MV-4-11 (cell line): ENCODE measurements at places on chromosomes 6 and 20.

DNA sequence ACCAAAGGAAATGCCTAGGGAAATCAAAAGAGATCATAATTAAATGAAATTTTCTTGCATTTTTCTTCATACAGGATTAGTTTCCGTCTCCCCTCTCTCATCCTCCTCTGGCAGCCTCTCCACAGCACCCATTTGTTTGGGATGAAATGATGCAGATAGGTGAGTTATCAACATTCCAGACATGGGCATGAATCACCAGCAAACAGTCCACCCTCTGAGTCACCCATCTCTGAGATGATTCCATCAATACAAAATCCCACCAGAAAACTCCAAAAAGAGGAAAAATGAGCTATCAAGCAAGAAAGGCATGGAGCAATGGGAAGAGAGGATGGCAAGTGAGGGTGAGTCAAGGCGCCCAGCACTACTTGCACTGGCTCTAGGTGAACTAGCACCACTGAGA is 11.4 kb downstream of the MC3R start:
- DNase-seq: no peak

DNA sequence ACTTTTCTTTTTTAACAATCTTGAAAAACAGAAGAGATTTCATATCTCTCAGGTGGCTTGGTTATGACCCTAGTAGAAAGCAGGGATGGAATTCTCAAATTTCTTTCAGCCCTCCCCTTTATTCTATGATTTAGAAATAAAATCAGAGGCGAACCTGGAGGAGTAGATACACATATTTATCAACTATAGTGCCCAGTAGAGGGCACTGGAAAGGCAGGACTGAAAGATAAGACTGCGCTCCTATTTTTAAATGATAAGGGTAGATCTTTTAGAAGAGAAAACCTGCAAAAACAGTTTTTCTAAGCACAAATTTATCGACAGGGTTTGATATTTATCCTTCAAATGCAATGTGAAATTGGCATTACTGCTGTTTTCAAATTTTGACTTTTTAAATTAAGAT is 1296.6 kb downstream of the EPHA7 start:
- peak; percentile 7 for DNase-seq

DNA sequence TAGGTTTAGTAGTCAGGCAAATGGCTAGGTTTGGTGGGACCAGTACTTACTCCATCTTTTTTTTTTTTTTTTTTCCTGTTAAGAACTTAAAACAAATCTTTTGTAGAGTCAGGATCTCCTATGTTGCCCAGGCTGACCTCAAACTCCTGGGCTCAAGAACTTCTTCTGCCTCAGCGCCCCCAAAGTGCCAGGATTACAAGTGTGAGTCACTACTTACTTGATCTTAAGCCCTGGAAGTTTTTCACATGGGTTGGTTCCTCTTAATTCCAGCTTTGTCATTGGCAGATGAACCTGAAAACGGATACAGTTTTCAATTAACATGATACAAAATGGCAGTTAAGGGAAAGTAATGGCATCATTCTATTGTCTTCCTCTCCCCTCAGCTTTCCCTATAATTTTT is 179.4 kb upstream of the JAG1 start:
- DNase-seq: no peak

DNA sequence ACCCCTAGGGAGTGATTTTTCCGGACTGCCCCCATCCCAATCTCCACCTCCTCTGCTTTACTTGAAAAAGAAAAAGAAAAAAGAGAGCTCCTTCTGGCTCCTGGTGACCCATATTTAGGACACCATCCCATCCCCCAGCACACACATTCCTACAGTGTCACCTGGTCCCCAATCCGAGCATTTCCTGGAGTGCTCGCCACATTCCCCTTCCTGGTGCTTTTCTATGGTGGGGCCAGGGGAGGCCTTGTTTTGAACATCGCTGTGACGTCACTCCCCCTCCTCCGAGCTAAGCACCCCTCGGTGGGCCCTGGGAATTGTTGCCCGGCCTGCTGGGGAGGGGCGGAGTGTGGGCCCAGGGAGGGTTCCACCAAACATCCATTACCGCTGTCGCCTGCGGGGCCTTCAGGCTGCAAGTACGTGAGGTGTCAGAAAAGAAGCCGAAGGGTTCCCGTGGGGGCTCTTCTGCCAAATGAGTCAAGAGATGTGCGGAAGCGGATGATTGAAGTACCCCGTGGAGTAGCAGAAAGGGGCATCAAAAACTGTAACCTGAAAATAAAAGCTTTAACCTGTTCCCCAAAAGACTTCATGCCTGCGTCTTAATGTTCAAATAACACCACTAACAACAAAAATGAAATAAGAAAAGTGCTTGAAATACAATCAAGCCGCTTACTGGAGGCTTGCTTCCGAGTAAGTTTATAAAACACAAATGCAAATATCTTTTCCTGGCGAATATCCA is 2.8 kb upstream of the FOXC1 start:
- DNase-seq: no peak

DNA sequence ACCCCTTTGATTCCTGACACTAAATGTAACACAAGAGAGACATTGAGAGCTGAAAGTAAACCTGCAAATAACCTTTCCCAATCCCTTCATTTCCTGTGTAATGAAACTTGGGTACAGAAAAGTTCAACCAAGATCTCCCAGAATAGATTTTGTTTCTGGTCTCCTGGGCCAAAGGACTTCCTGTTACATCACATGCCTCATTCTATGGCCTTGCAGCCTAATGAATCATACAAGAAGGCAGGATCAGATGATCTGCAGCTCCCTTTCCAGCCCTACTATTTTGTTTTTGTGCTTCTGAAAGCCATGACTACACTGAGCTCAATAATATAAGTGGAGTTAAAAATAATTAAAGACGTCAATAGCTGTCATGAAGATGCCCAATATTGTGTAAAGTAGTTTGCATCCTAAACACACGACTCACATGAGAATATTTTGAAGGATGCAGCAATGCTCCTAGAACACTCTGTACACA is 73.4 kb upstream of the NOX3 start:
- DNase-seq: peak; percentile 93

- no peak for DNase-seq
These were observed 651 bp upstream of the BLTP3A start for GRCh38 chr6:34791164-34791700.

GRCh38 chr6:3036861-3037637 is 31.2 kb upstream of the RIPK1 start:
- no peak for DNase-seq

DNA sequence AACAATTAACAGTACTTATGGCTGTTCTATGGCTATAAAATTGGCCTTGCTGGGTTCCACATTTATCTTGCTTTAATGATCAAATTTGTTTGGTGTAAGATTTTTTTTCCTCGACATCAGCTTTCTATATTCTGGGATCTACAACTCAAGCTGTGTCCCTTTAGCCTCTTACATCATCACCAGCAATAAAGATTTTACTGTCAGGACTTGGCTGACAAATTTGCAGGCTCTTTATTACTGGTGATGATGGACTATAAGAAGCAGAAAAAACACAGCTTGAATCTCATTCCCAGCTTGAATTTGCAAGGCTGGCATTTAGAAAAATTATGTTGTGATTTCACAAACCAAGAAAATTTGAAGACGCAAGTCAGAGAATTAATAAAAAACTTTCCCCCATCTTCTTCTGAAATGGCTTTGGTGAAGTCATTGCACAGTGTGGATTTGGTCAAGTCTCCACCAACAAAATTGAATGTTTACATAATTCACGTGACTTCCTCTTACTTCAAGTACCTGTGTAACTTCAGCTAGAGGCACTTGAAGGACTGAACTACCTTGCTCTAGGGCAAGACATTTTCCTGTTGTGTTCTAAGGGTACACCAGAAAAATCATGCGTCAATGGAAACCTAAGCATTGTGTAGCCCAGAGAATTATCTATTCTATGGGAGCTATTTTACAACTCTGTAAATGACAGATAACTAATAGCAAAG is 175.0 kb downstream of the CBLN4 start:
- no peak for DNase-seq

DNA sequence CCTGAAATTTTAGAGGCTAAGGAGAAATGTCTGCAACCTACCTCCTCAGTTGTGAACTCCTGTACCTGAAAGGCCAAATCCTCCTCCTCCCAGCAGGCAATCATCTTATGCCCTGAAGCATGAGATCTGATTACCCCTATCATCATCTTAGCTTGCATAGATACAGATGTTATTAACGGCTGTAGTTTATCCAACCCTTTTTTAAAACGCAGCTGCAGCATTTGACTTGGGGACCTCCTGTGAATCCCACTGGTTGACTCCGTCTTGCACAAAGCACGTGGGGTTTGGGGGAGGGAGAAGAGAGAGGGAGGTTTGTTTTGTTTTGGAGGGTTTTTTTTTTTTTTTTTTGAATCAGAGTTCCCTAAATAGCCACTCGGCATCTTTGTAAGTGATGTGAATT is 5.8 kb upstream of the NR2E1 start:
- no peak for DNase-seq

- DNase-seq: peak; percentile 22
These were observed 5.2 kb downstream of the SIRPA start for GRCh38 chr20:1900321-1900801.

GRCh38 chr6:14354919-14355572 is 237.5 kb downstream of the CD83 start:
- peak; percentile 95 for DNase-seq

DNA sequence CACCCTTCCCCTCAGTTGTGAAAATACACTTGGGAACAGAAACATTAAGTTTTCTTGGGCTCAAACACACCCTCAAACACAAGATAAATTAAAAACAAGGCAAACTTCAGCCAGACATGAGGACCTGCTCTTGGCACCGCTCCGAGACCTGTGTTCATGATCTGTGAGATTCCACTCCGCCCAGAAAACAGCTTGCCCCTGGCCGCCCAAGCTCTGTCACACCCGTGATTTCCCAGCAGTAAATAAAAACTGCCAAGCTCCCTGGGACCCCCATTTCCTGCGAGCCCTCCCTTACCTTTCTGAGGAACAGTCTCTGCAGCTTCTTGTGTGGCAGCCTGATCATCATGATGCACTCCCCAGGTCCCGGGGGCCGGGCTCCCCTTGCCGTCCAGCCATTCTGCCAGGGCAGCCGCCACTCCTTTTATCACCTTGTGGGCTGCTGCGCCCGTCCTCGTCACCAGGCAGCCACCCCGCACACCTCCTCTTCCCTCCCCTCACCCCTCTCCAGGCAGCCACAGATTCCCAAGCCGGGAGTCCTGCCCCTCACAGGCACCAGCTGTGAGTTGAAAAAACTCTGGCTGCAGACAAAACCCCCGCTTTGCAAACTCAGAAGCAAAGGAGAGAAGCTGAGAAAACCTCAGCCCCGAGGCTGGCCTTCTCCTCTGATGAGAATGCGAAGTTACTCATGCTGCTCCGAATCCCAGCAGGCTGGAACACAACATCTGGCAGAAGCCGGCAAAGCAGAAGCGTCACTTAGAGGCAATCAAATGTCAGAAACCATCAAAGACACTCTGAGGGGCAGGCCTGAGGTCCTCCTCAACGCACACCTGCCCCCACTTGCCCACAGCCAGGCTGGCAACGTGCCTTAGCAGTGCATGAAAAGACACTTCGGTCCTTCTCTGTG is 130.4 kb upstream of the RPS6KA2 start:
- DNase-seq: no peak

DNA sequence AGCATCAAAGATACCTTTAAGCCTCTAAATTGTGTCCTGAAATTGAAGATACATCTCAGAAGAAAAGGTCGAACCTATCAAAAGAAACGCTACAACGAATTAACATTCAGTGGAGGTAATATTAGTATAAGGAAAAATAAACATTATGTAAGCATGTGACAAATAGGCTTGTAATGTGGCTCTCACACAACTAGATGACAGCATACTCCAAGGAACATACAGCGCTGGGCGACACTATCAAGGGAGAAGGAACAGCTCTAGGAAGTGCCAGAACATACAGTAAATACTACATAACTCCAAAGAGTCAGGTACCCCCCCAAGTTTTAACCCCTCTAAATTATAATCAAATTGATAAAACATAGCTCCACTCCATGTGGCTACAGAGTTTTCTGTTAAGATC is 103.5 kb downstream of the LAMP5 start:
- DNase-seq: peak; percentile 66

- DNase-seq: no peak
These were observed 44.1 kb downstream of the NHSL1 start for GRCh38 chr6:138454981-138455706.

GRCh38 chr20:57761413-57761734 is 51.6 kb upstream of the PMEPA1 start:
- no peak for DNase-seq

GRCh38 chr20:11296951-11297350 is 620.7 kb upstream of the BTBD3 start:
- DNase-seq: no peak

- DNase-seq: peak; percentile 8
These were observed 150.4 kb downstream of the BTBD3 start for GRCh38 chr20:12068121-12068520.

DNA sequence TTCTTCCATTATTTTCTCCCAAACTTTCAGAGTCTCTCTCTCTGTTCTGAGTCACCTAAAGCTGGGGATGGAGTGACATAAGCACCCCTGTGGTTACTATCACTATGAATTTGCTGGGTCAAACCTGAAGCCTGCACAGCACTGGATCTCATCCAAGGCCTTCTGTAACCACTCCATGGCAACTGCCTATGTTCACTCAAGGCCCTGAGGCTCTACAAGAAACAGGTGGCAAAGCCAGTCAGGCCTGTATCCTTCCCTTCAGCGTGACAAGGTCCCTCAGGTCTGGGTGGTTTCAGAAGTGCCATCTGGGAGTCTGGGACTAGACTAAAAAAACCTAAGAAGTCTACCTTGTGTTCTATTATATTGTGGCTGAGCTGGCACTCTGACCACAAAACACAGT is 1278.8 kb upstream of the EYS start:
- no peak for DNase-seq

DNA sequence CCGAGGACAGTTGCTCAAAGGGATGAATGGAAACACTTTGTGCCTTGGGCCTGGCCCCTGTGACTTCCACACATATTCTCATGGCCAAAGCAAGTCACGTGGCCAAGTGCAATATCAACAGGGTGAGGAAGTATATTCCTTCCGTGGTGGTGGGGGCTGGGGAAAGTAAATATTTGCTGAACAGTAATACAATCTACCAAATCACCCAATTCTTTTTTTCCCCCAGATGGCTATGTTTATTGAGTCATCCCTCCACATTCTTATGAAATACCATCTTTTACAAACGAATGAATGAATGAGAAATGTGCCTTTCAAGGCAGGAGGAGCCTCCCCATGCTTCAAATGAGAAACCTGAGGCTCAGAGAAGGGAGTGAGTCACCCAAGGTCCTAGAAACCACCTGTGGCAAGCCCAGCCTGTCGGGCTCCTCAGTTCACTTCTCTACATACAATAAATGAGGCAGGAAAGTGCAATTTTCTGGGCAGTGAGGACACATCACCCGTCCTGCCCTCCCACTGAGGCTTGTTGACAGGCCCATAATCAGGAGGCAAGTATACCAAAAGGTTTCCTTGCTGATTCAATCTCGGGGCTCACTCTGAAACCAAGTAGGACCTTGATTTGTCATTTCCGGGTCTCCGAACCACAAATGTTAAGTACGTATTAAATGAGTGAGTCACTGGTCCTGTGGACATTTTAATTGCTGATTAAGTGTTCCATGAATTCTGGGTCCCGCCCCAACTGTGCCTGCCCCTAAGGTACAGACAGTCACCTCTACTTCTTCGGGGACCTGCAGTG is 25.3 kb upstream of the TOP1 start:
- DNase-seq: peak; percentile 92

- no peak for DNase-seq
These were observed 77.0 kb downstream of the JPH2 start for GRCh38 chr20:44109951-44110361.

GRCh38 chr6:3755637-3756545 is 4.4 kb upstream of the PXDC1 start:
- no peak for DNase-seq
